ENCODE measurements at places on chromosomes 12 and 14. TPM values are rescaled to one million over a fixed set of nuclear protein-coding genes. Genes with fewer than 3 reads are reported as not detected.

ASCL1 gene
- total RNA-seq: not detected

DNA sequence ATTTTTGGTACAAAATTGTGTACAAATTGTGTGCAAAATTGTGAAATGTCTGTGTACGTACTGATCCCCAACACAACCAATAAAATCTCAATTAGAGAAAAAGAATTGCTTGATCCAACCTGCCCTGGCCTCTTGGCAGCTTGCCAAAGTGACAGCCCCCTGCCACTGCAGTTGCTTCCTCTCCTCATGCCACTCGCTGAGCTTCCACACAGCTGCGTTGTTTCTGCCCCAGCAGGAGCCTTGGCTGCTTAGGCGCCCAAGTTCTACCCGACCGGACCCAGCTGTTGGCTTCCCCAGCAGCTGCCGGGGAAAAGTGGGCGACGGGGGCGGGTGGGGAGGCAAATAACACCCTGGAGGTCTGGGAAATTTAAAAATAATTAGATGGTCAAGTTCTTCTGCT, 171.8 kb upstream of the ATF7IP start:
- H3K36me3 ChIP-seq: no peaks in the 10 kb centered on the region
- H3K4me3 ChIP-seq: no peak overlapping the region
- no peak for DNase-seq
- no peak overlapping the region for H3K27ac ChIP-seq
- no peaks in the 10 kb centered on the region for H3K4me1 ChIP-seq
- no peaks in the 10 kb centered on the region for H3K27me3 ChIP-seq

GRCh38 chr14:75059642-75060041, 4.2 kb downstream of the ACYP1 start:
- no peaks in the 10 kb centered on the region for H3K36me3 ChIP-seq
- no peak overlapping the region for H3K4me3 ChIP-seq
- H3K4me1 ChIP-seq: no peaks in the 10 kb centered on the region
- no peak for DNase-seq
- no peaks in the 10 kb centered on the region for H3K27me3 ChIP-seq
- no peak overlapping the region for H3K27ac ChIP-seq

GRCh38 chr14:67389275-67389674, 22.7 kb downstream of the PLEK2 start:
- DNase-seq: no peak
- H3K27me3 ChIP-seq: no peaks in the 10 kb centered on the region
- H3K36me3 ChIP-seq: peaks cover 9% of the 10 kb centered on the region
- H3K27ac ChIP-seq: no peak overlapping the region
- H3K4me3 ChIP-seq: no peak overlapping the region

- H3K27ac ChIP-seq: no peak overlapping the region
- no peaks in the 10 kb centered on the region for H3K36me3 ChIP-seq
- no peak overlapping the region for H3K4me3 ChIP-seq
- H3K27me3 ChIP-seq: no peaks in the 10 kb centered on the region
- no peak for DNase-seq
Observed at GRCh38 chr12:97259098-97259497, 203.5 kb upstream of the RMST start.

DNA sequence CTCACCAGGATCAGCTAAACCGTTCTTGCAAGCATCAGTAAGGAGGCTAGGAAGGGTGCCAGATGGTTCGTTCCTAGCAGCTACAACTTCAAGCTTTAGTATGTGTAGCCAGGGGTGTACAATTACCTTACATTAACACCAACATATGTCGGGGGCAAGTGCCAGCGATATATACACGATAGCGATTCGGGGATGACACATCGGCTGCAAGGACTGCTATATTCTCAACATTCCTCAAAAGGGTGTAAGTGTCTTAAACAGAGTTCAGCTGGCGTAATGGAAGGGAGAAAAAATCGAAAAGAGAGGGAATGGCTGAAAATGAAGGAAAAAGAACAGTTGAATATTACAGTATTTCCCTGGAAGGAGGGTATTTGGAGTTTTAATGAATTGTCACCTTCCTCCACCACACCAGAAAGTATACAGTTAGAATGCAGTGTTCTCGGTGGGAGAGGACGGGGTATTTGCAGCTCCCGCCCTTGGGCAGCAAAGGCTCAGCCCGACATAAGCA, 545 bp downstream of the LIMA1 start:
- no peaks in the 10 kb centered on the region for H3K27me3 ChIP-seq
- DNase-seq: no peak
- no peaks in the 10 kb centered on the region for H3K36me3 ChIP-seq
- H3K4me3 ChIP-seq: peak overlapping the region; percentile 97

DNA sequence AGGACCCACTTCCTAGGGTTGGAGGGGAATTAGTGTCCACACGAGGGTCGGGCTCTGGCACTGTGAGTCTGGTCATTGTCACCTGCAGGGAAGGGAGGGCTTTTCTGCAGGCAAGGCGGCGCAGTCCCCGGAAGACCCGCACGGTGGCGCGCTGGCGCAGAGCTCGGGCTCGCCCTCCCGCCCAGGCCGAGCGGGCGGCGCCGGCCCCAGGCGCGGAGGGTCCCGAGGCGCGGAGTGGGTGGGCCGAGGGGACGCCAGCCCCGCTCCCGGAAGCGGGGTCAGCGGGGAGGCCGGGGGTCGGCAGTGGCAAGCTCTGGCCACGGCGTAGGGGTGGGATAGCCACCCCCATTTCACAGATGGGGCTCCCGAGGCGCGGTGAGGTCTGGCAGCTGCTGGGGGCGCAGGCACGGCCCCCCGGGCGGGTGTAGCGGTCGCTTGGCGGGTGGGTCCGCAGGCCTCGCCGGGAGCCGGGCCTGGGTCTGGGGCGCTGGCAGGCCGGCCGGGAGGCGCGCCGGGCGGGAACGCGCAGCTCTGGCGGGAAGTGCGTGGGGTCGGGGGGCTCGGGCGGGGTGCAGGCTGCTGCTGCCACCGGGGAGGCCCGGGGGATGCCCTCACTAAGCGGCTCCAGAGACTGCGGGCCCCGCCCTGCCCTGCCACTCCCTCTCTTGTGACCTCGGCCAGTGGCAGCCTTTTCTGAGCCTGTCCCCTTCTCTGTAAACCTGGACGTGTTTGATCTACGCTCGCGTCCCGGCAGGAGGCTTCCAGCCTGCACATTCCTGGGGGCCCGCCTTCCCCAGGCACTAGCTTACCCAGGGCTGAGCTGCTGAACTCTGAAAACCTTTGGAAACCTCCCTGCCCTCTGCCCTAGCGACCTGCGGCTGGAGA, 46.1 kb downstream of the CYP46A1 start:
- H3K36me3 ChIP-seq: no peaks in the 10 kb centered on the region
- no peak overlapping the region for H3K27ac ChIP-seq
- H3K4me3 ChIP-seq: peak overlapping the region; percentile 59
- H3K4me1 ChIP-seq: no peaks in the 10 kb centered on the region
- H3K27me3 ChIP-seq: no peaks in the 10 kb centered on the region

DNA sequence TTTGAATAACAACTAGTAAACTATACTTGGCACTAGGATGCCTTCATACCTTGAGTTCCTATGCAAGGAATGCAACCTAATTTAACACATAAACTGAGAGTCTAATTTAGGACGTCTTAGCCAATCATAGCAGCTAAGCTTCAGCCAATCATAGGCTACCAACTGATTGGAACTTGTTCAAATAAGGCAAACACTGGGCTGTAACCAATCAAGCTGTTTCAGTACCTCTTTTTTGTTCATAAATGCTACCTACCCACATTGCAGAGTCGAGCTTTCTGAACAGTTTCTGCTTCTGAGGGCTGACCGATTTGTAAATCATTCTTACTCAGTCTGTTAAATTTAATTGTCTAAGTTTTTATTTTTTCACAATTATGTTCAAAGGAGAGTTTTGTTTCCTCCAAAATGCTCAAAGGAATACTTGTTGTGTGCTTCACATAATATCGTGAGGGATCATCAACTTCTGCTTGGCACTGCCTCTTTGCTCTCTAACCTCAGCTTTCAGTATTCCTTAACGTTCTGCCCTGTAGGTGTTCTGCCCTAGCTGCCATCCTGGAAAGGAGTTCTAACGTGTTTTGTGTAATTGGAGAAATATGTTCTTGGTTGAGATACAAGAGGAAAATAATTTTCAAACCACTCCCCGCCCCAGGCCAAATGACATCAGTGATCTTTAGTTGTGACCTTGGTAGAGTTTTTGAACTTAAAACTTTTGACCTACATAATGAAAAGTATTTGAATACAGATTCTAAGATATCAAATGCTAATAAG, 380.4 kb upstream of the MIS18BP1 start:
- H3K4me3 ChIP-seq: no peak overlapping the region
- DNase-seq: no peak
- H3K4me1 ChIP-seq: no peaks in the 10 kb centered on the region

DNA sequence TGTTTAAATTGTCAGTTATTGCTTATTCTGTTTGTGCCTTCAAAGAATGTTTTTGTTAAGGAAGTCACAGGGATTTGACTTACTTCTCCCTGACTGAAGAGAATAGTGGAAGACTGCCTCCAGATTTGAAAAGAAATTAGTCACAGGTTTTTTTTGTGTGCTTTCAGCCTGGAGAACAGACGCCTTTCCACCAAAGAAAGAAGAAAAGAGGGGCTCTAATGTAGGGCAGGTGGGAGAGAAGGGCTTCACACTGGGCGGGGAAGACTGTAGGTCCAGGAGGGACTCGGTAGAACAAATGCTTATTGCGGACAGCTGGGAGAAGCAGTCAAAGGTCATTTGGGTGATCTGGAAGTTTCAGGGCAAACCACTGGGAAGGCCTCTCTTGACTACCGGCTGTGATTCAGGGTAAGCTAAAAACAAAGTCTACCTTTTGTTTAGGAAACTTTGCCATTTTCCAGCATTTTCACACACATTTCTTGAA, 76.8 kb downstream of the SAMD4A start:
- no peaks in the 10 kb centered on the region for H3K36me3 ChIP-seq
- peaks cover 50% of the 10 kb centered on the region for H3K4me1 ChIP-seq
- no peak for DNase-seq
- H3K27ac ChIP-seq: no peak overlapping the region

GRCh38 chr12:89542912-89543592, 17.2 kb upstream of the POC1B start:
- H3K27me3 ChIP-seq: no peaks in the 10 kb centered on the region
- no peaks in the 10 kb centered on the region for H3K36me3 ChIP-seq
- no peak overlapping the region for H3K4me3 ChIP-seq
- peaks cover 28% of the 10 kb centered on the region for H3K4me1 ChIP-seq

GRCh38 chr14:62691647-62692489, 353.4 kb downstream of the KCNH5 start:
- no peaks in the 10 kb centered on the region for H3K27me3 ChIP-seq
- no peaks in the 10 kb centered on the region for H3K4me1 ChIP-seq
- H3K27ac ChIP-seq: peak overlapping the region; percentile 18
- no peak overlapping the region for H3K4me3 ChIP-seq
- DNase-seq: no peak

DNA sequence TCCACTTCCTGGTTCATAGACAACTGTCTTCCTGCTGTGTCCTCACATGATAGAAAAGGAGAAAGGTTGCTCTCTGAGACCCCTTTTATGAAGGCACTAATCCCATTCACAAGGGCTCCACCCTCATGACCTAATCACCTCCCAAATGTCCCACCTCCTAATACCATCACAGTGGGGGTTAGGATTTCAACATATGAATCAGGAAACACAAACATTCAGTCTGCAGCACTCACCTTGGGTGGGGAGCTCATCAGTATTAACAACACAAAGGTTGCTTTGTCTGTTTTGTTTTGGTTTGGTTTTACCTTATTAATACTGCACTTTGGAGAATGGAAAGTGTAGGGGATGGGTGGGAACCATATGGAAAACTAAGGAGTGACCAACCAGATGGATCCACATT, 10.5 kb upstream of the SMCO2 start:
- no peaks in the 10 kb centered on the region for H3K27me3 ChIP-seq
- no peak overlapping the region for H3K27ac ChIP-seq
- H3K36me3 ChIP-seq: no peaks in the 10 kb centered on the region
- DNase-seq: no peak
- H3K4me3 ChIP-seq: no peak overlapping the region
- H3K4me1 ChIP-seq: no peaks in the 10 kb centered on the region

DNA sequence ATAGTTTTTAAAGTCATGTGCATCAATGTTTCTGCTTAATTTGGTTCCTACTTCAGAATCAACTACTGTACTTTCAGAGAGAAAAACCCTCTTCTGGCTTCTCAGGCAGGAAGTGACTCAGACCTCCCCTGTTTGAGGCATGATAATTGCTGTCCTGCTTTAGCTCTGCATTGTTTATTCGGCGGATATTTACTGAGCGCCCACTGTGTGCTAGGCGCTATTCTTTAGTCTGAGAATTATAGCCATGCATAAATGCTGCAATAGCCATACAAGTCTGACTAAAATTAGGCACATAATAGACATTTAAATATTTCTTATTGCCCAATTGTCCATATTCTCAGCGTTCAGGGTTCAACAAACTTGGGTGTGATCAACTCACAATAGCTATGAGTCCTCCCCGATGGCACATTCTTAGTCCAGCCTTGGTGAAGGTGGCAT, 6.1 kb upstream of the AMIGO2 start:
- no peak for DNase-seq
- no peaks in the 10 kb centered on the region for H3K4me1 ChIP-seq
- H3K27me3 ChIP-seq: no peaks in the 10 kb centered on the region
- no peak overlapping the region for H3K27ac ChIP-seq

GRCh38 chr14:84704601-84705000, 825.3 kb upstream of the FLRT2 start:
- no peaks in the 10 kb centered on the region for H3K4me1 ChIP-seq
- no peak overlapping the region for H3K4me3 ChIP-seq
- H3K36me3 ChIP-seq: no peaks in the 10 kb centered on the region
- no peaks in the 10 kb centered on the region for H3K27me3 ChIP-seq

DNA sequence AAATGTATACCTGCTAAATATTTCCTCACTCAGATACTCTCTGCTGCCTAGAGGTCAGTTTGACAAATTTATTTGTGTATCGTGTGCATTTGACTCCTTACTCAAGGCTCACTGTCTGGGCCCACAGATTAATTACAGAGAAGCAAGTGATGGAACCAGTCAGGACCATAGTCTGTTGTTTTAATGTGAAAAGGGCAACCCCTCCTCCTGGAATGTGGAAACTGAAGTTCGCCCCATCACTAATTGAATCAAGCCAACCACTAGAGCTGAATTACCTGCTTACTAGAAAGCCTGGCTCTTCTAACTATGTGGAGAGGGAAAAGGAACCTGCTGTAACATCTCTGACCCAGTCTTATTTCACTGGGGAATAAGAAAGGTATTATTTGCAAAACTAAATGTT, 199.9 kb upstream of the KRR1 start:
- H3K27ac ChIP-seq: no peak overlapping the region
- no peak overlapping the region for H3K4me3 ChIP-seq
- no peaks in the 10 kb centered on the region for H3K36me3 ChIP-seq
- H3K4me1 ChIP-seq: no peaks in the 10 kb centered on the region

DNA sequence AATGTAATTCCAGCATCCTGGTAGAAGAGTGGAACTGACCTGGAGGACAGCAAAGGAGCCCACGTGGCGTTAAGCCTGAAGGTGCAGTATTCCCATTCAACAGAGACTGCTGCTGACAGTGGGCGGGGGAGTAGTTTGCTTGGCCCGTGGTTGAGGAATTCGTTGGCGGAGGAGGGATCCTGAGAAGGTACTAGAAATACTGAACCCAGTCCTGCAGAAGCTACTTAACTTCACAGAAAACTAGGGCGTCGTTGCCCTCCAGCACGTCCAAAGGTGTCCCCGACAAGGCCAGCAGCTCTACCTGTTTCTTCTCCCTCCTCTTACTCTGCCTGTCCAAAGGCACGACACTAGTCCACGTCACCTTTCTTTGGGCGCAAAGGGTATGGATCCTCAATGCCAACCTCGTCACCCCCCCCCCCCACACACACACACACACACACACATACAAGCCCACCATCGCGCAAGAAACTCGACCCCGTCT, 303 bp downstream of the PUS7L start:
- no peaks in the 10 kb centered on the region for H3K4me1 ChIP-seq
- no peaks in the 10 kb centered on the region for H3K27me3 ChIP-seq
- no peak for DNase-seq
- H3K4me3 ChIP-seq: peak overlapping the region; percentile 82

- H3K4me3 ChIP-seq: no peak overlapping the region
- H3K27me3 ChIP-seq: no peaks in the 10 kb centered on the region
- H3K27ac ChIP-seq: no peak overlapping the region
- no peak for DNase-seq
Observed at GRCh38 chr14:55701638-55702037, 121.6 kb downstream of the KTN1 start.
